ENCODE measurements at places on chromosomes 13 and 19.

GRCh38 chr13:48494874-48495273 is 38.0 kb downstream of the RCBTB2 start:
- H3K27ac ChIP-seq = no peak overlapping the region
- no peak for DNase-seq
- no peak overlapping the region for H3K4me3 ChIP-seq
- peaks cover 4% of the 10 kb centered on the region for H3K4me1 ChIP-seq
- H3K27me3 ChIP-seq = no peaks in the 10 kb centered on the region
- H3K36me3 ChIP-seq = no peaks in the 10 kb centered on the region

GRCh38 chr19:41447732-41448332 is 4.9 kb downstream of the ERICH4 start:
- H3K4me3 ChIP-seq = no peak overlapping the region
- H3K4me1 ChIP-seq = no peaks in the 10 kb centered on the region
- DNase-seq = no peak
- no peaks in the 10 kb centered on the region for H3K36me3 ChIP-seq
- H3K27ac ChIP-seq = no peak overlapping the region

DNA sequence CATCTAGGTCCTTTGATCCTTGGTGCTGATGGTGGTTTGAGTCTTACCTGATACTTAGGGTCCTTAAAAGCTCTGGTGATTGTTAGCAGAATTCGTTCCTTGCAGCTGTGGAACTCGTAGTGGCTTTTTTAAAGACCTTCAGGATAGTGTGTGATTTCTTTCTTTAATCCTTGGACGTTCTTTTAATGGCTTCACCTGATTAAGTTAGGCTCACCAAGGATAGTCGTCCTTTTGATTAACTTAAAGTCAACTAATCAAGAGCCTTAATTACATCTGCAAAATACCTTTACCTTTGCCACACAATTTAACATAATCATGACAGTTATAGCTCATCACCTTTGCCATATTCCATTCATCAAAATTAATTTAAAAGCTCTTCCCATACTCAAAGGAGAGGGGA is 1807.7 kb downstream of the OLFM4 start:
- no peaks in the 10 kb centered on the region for H3K4me1 ChIP-seq
- H3K27ac ChIP-seq = no peak overlapping the region
- H3K4me3 ChIP-seq = no peak overlapping the region
- no peaks in the 10 kb centered on the region for H3K36me3 ChIP-seq
- H3K27me3 ChIP-seq = no peaks in the 10 kb centered on the region

DNA sequence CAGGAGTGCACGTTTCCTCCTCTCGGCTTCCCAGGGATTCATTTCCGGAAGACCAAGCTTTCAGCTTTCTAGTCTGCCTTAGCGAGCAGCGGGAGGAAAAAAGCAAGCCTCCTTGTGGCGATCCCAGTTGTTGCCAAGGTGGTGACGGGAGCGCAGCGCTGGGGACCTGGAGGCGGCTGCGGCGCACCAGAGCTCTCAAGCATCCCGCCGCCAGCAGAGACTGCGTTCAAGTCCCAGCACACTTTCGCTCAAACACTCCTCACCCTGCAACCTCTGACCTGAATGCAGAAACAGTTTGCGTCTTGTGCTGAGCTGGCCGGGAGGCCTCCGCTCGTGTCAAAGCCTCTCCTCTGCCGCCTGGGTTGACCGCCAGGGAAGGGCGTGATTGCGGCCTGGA is 4.9 kb downstream of the GSX1 start:
- no peak overlapping the region for H3K27ac ChIP-seq
- H3K4me1 ChIP-seq = no peaks in the 10 kb centered on the region
- H3K4me3 ChIP-seq = no peak overlapping the region

DNA sequence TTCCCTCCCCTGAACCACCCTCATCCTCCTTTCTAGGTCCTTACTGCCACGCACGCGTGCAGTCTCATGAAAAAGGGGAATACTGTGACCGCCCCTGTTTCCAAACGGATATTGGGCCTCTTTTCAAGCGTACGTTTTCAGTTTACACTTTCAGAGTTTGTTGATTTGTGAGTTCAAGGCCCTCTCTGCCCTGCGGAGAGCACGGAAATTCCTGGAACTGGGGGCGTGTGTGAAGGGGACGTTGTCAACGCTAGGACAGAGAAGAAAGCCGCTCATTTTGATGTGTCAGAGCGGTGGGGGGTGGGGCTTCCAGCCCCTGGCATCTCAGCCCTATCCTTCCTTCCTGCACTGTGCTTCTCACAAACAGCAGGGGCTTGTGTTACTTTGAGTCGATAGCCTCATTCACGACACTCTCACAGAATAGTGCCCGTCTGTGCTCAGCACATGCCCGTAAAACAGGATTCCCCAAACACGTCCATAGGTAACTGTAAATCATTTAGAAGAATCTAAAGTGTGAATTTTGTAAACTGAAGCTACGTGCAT is 137.6 kb upstream of the PEG3 start:
- no peaks in the 10 kb centered on the region for H3K27me3 ChIP-seq
- H3K4me3 ChIP-seq = no peak overlapping the region
- no peaks in the 10 kb centered on the region for H3K36me3 ChIP-seq
- no peak overlapping the region for H3K27ac ChIP-seq

DNA sequence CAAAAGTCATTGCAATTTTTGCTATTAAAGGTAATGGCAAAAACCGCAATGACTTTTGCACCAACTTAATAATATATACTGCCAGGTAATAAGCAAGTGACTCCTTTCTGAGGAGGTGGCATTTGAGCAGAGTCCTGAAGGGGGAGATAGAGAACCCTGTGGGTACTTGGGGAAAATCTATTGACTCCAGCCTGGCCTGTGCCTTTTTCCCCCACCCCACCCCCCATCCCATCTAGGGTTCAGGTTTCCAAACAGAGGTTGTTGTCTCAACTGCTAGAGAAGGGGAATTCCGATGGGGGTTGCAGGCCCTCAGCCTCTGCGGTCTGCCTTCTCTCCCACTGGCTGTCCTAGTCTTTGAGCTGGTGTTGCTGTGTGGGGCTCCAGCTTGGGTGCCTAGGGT is 11.5 kb downstream of the S1PR2 start:
- no peaks in the 10 kb centered on the region for H3K36me3 ChIP-seq
- H3K27ac ChIP-seq = no peak overlapping the region
- DNase-seq = peak; percentile 71

All from SJCRH30 (cell line).